ENCODE measurements at places on chromosomes 7 and 10.

DNA sequence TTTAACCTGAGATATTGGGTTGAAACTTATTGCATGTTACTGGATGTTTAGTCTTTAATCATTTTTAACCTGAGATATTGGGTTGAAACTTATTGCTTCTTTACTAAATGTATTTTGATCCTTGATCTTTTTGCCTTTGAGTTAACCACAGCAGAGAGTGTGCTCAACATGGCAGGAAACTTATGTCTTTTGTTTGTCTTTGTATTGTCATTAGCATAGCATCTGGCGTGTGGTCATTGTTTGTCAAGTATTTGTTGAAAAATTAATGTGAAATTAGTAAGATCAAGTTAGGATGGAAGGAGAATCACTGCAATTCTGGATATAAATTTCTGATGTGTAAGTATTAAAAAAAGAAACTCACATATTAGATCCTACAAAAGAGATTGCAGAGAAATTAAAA lies 8.2 kb downstream of the MRC1 start:
- DNase-seq = no peak

DNA sequence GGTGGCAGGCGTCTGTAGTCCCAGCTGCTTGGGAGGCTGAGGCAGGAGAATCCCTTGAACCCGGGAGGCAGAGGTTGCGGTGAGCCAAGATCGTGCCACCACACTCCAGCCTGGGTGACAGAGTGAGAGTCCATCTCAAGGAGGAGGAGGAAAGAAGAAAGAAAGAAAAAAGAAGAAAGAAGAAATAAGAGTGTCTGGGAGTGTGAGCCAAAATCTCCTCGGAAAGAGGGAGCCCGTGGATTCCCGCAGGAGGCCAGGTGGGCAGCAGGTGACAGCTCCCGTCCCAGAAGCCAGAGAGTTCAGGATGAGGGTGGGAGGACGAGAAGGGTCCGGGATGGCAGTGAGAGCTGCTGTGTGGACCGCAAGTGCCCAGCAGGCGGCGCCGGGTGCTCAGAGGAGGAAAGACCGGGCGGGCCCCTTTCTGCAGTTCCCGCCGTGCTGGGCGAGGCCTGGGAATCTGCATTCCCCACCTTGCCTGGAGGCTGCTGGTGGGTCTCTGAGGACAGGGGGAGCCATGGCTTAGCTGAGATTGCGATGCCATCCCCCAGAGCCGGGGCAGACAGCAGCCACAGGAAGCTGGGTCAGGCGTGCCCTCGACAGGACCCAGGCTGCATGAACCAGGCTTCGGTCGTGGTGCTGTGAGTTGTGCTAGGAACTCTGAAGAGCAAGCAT lies 17.1 kb upstream of the AMZ1 start:
- DNase-seq = no peak

- no peak for DNase-seq
Observed at GRCh38 chr7:50379082-50379481, 71.1 kb downstream of the FIGNL1 start.

GRCh38 chr10:97393034-97393573 lies 8.0 kb downstream of the RRP12 start:
- DNase-seq = no peak

DNA sequence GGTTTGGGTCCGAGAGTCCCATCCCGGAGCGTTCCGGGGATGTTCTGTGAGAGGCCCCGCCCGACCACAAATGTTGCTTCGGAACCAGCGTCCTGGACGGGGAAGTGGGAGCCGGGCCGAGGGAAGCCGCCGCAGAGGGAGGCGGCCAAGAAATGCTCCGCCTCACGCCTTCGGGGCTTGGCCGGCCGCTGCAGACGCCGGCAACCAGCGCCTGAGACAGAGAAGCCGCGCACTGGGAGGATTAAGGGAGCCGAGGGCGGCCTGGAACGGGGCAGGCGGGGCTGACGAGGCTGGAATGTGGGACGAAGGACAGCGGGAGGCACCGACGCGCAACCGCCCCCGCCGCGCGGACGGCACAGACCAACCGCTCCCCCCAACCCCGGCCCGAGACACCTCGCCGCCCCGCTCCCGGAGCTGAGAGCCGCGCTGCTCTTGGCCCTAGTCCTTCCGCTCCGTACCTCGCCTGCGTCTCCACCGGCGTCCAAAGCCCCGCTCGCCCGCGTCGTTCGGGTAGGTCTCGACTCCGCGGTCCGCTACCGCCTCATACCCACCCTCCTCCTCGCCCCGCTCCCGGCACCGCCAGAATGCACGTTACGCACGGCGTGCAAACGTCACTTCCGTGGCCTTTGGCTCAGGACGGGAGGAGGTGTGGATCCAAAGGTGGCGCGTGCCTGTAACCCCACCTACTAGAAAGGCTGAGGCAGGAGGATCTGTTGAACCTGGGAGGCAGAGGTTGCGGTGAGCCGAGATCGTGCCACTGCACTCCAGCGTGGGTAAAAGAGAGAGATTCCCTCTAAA lies 36.7 kb upstream of the KCTD7 start:
- DNase-seq = peak; percentile 79

- no peak for DNase-seq
Observed at GRCh38 chr10:116324227-116324950, at the start of gene CCDC172. Gene CCDC172 (plus strand): TSS chr10:116324448. CDS start chr10:116325012, 564 bp downstream.

DNA sequence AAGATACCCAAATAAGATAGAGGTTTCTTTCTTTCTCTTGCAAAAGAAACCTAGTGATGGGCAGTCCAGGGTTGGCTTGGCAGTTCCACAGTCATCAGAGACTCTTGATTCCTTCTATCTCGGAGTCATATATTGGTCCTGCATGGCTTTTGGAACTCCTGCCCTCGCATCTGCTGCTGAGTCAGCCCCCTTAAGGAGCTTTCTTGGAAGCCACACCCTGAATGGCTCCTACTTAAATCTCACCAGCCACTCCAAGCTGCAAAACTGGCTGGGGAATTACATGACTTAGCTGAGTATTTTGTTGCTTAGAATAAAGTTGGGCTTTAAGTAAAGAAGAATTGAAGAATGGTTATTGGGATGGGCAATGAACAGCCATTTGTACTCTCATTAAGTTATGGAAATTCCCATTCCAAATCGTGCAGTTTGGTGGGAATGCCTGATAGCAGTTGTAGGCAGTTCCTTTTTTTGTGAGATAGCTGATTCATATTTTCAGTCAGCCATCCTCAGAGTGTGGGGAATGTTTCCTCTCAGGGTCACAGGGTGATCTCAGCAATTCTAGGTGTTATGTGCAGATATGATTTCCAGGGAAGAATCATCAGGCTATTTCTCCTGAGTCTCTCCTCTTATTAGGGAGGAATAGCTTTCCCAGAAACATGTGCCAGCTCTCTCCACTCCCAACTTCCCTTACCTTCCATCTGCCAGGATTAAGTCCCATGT lies 209.9 kb downstream of the BBS9 start:
- DNase-seq = no peak

DNA sequence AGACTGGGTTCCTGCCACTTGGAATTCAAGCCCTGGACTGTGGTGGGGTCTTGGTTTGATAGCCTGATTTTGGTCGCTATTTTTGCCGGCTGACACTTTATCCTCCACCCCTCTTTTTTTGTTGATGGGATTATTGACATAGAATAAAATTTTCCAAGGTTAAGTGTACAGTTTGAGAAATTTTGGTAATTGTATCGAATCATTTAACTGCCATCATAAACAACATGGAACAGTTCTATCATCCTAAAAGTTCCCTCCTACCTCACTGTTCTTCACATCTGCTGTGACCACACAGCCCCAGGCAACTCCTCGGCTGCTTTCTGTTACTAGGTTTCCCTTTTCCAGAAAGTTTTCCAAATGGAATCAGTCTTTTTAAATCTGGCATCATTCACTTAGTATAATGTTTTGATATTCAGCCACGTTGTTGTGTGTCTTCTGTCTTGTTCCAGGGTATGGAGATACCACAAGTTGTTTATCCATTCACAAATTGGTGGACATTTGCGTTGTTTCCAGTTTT lies 50.6 kb upstream of the STEAP1B start:
- DNase-seq = no peak

- DNase-seq = no peak
Observed at GRCh38 chr7:115122388-115122787, 200.5 kb downstream of the MDFIC start.
